ENCODE measurements at places on chromosomes 3 and 15.

- DNase-seq: no peak
Observed at GRCh38 chr3:138995706-138996105, 10.4 kb downstream of the PRR23A start.

DNA sequence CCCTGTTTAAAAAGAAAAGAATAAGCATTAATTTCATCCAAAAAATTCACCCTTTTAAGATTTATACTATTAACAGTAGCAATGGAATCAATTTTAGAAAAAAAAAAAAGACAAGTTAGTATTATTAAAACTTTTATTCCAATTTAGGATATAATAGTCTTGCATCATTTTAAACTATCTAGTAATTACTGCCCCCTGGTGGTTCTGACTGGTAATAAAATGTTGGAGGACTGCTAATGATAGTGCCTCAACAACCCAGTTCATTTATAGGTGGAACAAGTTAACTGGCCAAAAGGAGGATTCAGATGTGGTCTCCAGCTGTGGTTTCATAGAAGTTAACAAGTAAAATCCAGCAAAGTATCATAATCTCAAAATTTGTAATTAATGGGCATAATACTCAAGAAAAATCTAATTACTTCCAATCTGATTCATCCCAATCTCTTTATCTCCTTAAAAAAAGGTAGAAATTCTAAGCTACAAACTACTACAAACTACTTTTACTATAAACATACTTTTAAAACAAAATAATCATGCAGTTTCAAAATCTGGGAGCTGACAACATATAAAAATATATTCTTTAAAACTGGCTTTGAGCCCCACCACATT, 30.7 kb upstream of the WDR49 start:
- no peak for DNase-seq

DNA sequence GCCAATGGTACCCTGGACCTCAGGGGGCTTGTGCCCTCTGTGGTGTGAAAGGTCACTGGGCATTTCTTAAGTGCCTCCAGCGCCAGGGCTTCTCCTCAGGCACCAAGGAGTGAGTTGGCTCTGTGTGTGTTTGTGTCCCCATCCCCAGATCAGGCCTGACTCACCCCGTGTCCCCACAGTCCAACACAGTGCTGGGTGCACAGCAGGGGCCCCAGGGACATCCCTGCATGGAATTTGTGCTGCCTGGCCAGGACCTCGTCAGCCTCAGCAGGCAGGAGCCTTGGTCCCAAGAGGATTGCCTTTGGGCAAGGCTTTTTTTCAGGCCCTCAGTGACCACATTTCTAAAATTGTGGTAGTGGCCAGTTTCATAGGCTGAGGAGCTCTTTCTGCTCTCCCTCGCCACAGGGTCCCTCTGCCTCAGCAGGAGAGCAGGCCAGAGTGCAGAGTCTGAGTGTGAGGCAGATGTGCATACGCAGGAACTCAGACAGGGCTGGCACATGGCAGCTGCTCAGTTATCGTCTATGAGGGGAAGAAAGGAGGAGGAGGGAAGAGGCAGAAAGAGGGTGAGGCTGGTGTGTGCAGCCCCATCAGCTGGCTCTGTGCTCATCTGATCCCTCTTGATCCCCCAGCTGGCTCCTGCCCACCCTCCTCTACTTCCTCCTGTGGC, 215.6 kb downstream of the RPLP1 start:
- no peak for DNase-seq

DNA sequence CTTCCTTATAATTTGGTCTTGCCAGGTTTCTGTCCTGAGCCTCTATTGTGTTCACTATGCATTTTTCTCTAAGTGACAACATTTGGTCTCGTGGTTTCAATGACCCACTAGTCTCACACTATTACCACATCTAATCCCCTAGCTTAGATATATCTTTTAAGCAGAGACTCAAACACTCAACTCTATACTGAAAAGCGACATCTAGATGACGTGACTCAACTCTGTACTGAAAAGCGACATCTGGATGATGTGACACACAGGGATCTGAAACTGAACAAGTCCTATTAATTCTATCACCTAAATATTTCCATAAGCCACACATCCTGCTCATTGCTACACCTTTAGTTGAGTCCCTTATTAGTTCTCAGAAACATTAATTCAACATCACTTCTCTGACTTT, 141.7 kb upstream of the MBNL1 start:
- no peak for DNase-seq

DNA sequence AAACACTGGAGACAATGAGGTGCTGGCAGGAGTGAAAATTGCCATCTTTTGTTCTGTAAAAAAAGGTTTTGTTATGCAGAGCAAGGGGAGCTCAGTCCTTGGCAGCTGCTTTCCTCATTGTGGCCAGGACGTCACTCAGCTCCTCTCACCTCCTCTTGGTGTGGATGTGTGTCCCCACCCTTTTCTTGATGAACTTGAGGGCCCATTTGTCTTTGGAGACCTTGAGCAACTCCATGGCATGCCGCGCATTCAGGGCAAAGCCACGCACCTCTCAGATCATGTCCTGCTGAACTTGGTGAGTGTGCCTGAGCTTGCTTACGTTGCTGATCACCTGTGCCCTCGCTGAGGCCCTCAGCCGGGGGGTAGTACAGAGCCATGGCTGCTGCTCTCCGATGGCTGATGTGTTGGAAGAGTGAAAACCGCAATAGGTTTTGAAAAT, 24.5 kb upstream of the BDH1 start:
- DNase-seq: no peak

DNA sequence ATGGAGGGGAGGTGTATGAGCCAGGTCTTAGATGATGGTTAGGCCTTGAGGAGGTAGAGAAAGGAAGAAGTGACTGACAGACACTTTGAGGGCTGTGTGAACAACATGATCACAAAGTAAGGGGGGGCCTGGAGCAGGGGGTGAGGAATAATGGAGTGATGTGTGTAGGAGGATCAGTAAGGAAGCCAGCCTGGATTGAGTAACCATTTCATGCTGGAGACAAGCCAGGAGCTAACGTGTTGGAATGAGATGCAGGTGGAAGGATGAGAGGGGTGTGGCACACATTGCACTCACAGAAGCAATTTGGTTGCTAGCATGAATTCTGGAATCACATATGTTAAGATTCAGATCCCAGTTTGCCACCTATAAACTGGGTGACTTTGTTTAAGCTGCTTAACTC, 65.5 kb downstream of the BBX start:
- DNase-seq: no peak

- no peak for DNase-seq
Observed at GRCh38 chr3:7739754-7740153, 761.9 kb upstream of the LMCD1 start.

GRCh38 chr15:22888120-22888859, 49.8 kb downstream of the NIPA2 start:
- no peak for DNase-seq

DNA sequence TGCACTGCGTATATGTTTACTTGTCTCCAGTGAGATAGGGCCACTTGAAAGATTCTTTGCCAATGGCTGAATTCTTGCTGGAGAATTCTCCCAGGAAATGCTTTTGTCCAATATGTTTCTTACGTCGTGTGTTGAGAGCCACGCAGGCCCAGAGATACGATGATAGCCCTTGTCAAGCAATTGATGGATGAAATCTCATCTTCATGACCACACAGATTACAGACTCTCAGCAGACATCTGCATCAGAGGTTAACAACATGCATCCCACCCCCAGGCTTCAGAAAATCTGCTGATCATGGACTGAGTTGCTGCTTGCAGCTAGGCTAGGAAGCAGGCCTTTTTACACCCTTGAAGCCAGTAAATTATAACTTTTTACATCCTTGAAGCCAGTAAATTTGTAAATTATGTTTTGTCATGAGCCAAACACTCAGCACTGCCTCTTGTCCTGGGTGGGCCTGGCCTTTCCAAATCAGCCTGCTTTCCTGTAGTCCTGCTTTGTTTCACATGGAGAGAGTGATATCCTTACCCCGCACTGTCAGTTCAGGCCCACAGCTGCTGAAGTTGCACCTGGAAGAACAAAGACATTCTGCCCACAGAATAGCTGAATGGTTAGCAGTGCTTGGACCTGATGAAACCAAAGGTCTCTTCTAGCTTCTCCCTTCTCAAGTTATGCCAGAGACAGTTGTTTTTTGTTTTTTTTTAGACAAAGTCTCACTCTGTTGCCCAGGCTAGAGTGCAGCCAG, 84.4 kb downstream of the GPR156 start:
- DNase-seq: no peak

DNA sequence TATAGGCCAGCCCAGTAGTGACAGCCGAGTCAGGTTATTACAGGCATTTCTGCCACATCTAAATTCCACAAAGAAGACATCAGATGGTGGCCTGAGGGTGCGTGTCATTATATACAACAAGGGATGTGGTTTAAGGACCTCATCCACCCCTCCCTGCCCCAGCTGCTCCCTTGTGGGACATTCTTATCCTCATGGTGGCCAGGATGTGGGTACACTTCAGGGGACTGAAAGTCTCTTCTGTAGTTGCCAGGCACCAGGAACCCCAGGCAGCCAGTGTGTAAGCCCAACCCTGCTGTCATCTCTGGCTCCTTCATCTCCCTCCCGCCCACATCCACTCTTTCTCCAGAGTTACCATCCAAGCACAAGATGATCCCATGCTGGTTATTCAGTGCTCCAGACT, 224.9 kb upstream of the TOPAZ1 start:
- DNase-seq: no peak

DNA sequence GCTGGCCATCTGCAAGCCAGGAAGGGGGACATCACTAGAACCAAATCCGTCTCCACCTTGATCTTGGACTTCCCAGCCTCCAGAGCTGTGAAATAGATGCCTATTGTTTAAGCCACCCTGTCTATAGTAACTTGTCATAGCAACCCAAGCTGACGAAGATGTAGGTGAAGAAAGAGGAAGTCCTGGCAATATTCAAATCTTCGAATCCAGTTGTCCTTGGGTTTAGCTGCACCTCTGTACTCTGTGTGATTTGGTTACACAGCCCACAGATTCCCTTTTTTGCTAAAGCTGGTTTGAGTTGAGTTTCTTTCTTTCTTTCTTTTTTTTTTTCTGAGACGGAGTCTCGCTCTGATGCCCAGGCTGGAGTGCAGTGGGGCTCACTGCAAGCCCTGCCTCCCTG, 68.0 kb upstream of the XCR1 start:
- no peak for DNase-seq

DNA sequence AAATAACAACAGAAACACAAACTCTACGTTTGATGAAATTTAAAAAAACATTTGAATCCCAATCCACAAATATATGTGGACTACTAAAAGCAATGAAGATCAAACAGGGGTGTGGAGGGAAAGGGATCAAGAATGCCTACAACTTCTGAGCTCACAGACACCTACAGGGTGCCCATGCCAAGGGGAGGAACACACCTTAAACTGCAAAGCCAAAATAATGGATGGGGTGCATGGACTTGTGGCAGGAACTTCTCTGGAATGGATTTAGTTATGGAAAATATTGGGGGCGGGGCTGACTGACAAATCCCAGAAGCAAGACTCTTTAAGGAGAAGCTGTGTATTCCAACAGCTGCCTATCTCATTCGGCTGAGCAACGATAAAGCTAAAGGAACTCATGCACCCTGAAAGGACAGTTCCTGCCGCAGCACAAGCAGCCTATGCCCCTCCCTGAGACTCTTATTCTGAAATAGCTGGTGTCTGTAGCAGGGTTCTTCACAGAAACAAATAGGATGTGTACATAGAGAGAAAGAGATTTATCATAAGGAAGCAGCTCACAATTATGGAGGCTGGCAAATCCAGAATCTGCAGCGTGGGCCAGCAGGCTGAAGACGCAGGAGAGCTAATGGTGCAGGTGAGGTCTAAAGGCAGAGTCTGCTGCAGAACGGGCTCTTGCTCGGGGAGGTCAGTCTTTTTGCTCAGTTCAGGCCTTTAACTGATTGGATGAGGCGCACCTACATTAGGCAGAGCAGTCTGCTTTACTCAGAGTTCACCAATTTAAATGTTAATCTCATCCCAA, 24.5 kb upstream of the PLA2G4D start:
- DNase-seq: no peak

DNA sequence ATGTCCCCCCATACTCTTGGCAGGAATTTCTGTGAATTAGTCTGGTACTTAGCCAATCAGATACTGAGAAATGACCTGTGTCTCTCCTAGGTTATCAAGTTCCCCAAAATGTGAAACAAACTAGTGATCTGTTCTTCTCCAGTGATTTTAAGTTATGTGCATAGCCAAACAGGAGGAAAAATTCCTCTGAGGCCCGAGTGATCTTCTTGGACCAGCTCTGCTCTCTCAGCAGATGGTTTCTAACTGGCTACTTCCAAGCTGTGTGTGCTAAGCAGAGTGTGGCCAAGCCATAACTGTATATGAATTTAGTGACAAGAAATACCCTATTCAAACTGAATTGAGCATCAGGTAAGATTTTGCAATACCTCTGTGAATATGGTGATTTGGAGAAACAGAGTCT, 89.5 kb downstream of the GREM1 start:
- DNase-seq: no peak

- no peak for DNase-seq
Observed at GRCh38 chr3:42123012-42123581, 31.9 kb downstream of the TRAK1 start.

DNA sequence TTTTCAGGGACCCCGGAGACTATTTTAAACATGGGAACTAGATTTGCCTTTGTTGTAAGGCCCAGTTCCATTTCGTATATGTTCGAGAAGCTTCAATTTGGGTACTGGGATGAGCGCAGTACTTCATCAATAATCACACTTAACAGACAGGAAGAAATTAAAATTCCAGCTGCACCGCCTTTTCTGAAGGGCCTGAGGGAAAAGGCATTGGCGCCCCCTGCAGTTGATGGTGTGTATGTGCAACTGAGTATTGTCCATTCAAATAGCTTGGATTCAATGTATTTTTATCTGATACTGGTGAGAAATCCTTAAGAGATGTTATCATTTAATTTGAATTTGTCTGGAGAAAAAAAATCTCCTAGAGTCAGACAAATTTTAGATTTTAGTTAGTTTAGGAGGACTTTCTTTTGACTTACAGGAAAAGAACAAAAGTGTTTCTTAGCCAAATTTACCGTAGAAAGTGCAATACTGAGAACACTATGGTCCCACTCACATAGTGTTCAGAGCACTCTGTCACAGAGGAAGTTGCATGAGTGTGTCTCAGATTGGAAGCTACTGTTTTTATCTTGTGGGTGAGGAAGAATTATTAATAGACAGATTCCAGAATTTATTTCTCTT, 5.4 kb upstream of the ALDH1A2 start:
- no peak for DNase-seq

DNA sequence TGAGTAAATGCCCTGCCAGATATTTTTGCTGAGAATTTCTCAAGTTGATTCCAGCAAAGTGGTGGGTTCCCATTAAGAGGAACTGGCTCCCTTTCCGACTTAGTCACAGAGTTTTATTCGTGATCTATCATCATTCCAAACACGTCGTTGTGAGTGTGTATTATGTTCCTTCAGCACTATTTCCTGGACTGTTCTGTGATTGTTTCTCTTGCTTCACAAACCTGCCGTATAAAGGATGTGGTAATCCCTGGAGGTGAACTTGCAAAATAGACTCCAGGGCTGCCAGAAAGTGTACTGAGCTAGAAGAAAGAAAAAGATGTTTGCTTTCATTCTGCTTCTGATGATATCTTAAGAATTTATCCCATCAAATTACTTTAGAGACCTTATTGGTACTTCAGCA, 14.5 kb upstream of the CAPN3 start:
- no peak for DNase-seq

DNA sequence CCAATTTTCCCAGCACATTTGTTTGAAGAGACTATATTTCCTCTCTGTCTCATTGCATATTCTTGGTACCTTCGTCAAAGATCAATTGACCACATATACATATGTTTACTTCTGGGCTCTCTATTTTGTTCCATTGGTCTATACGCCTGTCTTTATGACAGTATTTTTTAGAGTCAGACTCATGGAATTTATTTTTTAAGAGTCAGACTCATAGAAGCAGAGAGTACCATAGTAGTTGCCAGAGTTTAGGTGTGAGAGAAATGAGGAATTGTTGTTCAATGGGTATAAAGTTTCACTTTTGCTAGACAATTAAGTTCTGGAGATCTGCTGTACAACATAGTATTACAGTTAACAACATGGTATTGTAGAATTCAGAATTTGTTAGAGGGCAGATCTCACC, 27.1 kb downstream of the PLA2G4F start:
- no peak for DNase-seq
